ENCODE measurements at places on chromosomes 11 and 22.

GRCh38 chr11:116646191-116646590 lies 126.6 kb downstream of the BUD13 start:
- no peak for DNase-seq

- no peak for DNase-seq
These were observed 674.7 kb downstream of the NTM start for GRCh38 chr11:132045107-132045506.

GRCh38 chr11:121930004-121930965 lies 185.7 kb downstream of the BLID start:
- DNase-seq, result no peak

DNA sequence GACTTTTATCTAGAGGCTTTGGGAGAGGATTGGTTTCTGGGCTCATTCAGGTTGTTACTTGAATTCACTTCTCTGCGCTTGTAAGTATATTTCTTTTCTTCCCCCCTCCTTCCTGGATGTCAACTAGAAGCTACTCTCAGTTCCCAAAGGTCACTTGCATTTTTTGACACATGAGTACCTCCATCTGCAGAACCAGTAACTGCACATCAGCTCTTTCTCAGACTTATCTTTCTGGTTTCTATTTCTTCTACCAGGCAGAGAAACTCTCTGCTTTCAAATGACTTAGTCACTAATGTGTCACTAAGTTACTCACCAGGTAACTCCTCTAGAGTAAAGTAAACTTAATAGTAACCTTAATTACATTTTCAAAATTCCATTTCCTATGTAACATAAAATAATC lies 773.0 kb upstream of the LUZP2 start:
- no peak for DNase-seq

- no peak for DNase-seq
These were observed 75.6 kb upstream of the LMO2 start for GRCh38 chr11:33967451-33967850.

Measured in CD4-positive, alpha-beta T cell (primary cell).